Neural crest cell (in vitro differentiated cells): ENCODE measurements at places on chromosomes 12 and 14.

- no peak for DNase-seq
Observed at GRCh38 chr12:13523536-13524307, 327.2 kb downstream of the EMP1 start.

DNA sequence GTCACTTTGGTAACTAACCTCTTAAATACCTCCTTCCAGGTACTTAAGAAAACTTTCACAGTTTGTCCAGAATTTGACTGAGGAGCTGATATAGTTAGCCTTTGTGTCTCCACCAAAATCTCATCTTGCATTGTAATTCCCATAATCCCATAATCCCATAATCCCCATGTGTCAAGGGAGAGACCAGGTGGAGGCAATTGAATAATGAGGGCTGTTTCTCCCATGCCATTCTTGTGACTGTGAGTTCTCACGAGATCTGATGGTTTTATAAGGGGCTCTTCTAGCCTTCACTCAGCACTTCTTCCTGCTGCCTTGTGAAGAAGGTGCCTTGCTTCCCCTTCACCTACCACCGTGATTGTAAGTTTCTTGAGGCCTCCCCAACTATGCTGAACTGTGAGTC, 7.8 kb upstream of the NOVA1 start:
- no peak for DNase-seq

- DNase-seq = no peak
Observed at GRCh38 chr14:62745496-62745895, 299.8 kb downstream of the KCNH5 start.

GRCh38 chr12:124233041-124233796, 61.7 kb upstream of the RFLNA start:
- no peak for DNase-seq

GRCh38 chr12:51323966-51324895, at the start of gene BIN2:
Gene BIN2, minus strand, starts transcription at chr12:51324174. Its CDS starts 72 bp downstream, at chr12:51324102.
- DNase-seq = no peak
